ENCODE measurements at places on chromosomes 2 and 18.

DNA sequence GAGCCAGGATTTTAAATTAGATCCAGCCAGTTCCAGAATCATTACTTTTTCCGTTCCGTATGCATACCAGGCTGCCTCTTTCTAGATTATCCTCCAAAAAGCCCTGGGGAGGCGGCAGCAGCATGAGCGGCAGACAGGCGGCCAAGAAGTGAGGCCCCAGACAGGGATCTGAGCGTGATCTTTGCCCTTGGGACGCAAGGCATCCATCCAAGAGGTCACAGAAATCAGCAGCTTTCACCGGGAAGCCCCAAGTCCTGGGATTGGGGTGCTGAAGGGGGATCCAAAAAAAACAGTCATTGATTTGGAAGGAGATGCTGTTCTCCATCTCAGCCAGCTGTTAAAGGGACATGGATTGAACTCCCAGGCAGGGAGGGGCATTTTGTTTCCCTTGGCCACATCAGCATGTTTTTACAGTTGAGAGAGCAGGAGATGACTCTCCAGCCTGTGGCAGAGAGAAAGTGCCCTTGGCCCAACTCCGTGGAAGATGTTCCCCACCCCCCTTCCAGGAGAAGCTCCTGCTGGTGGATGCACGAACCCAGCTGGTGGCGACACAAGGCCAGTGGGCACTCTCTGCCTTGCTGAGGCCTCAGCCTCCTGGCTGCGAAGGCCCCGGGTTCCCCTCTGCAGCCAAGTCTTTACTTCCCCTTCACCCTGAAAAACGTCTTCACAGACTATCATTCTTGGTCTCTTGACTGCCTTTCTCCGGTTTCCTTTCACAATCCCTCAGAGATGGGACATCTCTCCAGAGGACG is 265.6 kb downstream of the ANAPC1 start:
- DNase-seq, result no peak

- DNase-seq, result no peak
These were observed 62.7 kb upstream of the KIF5C start for GRCh38 chr2:148812306-148812705.

- DNase-seq, result no peak
These were observed 51.2 kb downstream of the MTERF4 start for GRCh38 chr2:241050624-241051577.

DNA sequence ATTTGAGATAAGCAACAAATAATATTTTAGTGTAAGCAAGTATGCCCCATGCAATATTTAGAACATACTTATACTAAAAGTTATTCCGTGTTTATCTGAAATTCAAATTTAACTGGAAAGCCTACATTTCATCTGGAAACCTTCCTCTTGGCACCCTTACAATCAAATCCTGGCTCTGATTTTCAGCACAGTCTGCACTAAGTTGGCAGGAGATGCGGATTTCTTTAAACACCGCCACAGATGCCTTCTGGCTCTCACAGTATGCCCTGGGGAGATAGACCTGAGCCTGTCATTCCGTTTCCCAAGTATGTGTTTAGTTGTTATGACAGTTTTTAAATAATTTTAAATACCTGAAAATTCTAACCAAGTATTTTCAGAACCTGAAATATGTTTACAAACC is 7.3 kb upstream of the MLPH start:
- DNase-seq, result no peak

DNA sequence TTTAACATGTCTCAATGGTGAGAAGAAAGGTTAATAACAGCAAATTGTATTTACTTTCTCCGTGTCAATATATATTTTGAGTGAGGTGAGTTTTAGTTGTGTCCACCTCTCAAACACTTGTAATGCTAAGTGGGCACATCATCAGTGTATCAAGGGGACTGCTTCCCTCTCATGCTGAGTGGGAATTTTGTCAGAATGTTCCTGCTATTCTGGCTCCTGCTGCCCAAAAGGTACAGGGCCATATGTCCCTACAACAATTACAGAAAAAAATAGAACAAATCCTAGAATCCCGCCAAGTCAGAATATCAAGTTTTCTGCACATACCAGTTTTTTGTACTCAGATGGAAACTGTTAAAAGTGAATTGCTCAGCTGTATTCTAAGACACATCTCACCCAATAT is 5.4 kb upstream of the CERKL start:
- no peak for DNase-seq

DNA sequence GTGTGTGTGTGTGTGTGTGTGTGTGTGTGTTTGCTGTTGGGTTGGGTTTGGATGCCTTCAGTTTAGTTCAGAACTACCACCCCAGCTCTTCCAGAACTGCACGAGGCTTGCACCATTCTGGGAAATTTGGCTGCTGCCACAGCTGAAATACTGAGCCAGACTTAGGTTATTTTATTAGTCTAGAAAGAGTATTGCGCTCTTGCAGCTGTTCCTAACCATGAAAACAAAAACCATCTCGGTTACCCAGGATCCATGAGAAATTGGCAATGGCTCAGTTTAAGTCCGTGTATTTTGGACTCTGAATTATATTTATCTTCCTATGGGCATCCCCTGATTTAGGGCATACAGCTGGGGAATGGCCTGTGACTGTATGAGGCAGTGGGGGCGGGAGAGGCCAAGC is 83.2 kb downstream of the TANC1 start:
- DNase-seq, result no peak

- no peak for DNase-seq
These were observed 36.7 kb upstream of the AGPS start for GRCh38 chr2:177355874-177356273.

DNA sequence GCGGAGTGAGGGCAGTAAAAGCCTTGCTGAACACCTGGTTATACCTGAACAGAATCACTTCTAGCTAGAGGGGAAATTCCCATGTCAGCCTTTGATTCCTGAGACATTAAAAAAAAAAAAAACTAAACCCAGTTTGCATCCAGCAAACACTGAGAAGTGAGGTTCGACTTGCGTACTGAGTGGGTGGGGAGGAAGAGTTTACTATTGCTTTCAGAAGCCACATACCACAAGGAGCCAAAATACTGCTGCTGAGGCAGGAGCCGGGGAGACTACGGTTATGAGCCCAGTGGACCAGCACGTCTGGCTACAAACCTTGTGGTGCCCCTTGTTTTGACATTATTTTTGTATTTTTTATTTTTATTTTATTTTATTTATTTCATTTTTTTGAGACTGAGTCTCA is 2.7 kb downstream of the COLEC11 start:
- no peak for DNase-seq

- DNase-seq, result no peak
These were observed 5.4 kb upstream of the IL1RL2 start for GRCh38 chr2:102181376-102181775.

- no peak for DNase-seq
These were observed 828.0 kb downstream of the SLC4A3 start for GRCh38 chr2:220455351-220455990.

GRCh38 chr2:143730155-143730952 is 601.1 kb downstream of the ARHGAP15 start:
- no peak for DNase-seq

DNA sequence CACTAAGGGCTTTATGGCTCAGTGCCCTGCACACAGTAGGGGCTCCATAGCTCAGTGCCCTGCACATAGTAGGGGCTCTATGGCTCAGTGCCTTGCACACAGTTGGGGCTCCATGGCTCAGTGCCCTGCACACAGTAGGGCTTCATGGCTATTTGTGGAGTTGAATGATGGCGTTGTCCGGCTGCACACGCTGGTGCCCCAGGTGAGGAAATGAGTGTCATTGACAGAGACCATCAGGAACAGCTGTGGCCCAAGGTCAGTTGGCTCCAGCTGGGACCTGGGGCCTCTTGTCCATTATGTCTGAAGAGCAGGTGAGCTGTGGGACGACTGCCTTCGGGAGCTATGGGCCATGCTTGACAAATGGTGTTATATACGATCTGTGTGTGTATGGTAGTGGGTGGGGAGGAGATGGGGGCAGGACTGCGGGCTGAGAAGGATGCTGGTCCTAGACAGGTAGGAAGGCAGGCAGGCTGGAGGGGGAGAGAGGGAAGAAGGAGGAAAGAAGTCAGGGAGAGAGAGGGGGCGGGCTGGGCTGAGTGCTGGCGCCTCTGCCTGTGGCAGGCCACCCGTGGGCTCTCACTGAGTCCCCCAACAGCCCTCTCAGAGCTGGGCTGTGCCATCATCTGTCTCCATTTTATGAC is 130.6 kb downstream of the CLIP4 start:
- DNase-seq, result no peak

DNA sequence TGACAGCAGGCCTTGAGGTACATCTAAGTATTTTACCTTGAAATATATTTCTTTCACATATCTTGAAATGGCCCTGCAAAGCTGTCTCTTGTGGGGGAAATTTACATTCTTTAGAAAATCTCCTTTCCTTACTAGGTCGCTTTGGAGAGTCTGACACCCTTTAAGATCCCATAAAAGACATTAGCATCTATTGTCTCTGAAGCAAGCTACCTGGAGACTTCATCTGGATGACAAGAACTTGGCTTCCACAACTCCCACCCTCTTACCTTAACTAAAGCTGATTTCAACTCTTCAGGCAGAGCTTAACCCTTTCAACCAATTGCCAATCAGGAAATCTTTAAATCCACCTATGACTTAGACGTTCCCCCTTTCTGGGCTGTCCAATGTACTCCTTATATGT is 219.3 kb downstream of the PIEZO2 start:
- no peak for DNase-seq

GRCh38 chr2:165911231-165911630 is 42.3 kb downstream of the TTC21B start:
- no peak for DNase-seq

- no peak for DNase-seq
These were observed 68.1 kb downstream of the CLHC1 start for GRCh38 chr2:55163941-55164390.

DNA sequence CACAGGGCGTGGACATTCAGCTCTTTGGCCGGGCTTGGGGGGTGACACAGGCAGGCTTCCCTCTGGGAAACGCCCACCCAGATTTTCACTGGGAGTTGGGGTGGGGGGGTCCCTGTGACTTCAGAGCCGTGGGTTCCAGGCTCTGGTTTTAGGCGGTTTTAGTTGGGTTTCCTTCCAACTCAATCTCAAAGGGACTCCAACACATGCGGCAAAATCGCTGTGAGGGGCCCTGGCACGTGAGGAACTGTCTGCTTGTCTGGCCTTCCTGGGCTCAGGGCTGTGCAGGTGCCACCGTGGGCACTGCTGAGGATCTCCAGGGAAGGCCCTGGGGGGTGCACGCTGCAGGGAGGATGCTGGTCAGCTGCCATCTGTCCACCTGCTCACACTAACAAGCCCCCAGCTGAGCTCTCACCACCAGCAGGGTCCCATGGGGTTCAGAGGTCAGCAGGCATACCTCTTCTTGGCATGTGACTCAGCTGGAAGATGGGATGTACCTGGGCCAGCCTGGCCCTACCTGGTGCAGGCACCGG is 11.7 kb downstream of the HS6ST1 start:
- no peak for DNase-seq

DNA sequence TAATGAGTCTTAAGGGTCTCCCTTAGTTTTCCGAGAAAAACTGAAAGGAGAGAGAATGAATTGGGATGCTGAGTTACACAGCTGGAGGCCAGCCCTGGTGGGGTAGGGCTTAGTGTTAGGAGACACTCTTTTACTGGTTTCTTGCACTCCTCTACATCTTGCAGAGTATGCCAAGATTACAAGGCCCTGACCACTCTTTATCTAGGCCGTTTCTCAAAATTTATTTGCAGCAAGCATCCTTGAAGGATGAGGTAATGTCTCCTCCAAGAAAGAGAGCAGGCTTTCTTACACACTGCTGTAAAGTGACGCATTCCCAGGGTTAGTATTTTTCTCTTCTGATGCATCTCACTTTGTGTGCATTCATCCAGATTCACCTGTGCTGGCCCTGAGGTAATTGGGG is 166.2 kb downstream of the TDRD15 start:
- DNase-seq, result no peak

DNA sequence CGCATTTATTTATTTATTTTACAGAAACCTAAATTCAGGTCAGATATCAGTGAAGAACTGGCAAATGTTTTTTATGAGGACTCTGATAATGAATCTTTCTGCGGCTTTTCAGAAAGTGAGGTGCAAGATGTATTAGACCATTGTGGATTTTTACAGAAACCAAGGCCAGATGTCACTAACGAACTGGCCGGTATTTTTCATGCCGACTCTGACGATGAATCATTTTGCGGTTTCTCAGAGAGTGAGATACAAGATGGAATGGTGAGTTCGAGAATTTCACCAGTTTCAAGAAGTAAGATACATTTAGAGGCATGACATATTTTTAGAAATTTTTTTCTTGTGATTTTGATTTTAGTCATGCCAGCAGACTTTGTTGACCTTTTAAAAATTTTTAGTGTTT is 4.6 kb downstream of the CDCA7 start:
- no peak for DNase-seq

DNA sequence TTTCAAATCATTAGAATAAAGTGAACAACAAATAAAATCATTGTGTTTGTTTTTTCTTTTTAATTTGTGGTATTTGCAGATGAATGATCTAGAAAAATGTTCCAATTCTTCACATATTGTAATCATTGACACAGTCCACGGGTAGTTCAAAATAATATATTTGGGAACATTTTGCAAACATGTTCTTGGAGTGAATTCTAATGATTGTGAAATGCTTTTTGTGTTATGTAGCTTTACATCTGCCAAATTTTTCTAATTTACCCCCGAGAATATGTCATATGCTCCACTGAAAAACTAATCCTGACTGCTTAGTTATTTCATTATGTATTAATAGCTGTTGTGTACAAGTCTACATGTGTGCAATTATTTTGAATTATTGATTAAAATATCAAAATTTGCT is 1468.4 kb upstream of the NXPH2 start:
- DNase-seq, result no peak

DNA sequence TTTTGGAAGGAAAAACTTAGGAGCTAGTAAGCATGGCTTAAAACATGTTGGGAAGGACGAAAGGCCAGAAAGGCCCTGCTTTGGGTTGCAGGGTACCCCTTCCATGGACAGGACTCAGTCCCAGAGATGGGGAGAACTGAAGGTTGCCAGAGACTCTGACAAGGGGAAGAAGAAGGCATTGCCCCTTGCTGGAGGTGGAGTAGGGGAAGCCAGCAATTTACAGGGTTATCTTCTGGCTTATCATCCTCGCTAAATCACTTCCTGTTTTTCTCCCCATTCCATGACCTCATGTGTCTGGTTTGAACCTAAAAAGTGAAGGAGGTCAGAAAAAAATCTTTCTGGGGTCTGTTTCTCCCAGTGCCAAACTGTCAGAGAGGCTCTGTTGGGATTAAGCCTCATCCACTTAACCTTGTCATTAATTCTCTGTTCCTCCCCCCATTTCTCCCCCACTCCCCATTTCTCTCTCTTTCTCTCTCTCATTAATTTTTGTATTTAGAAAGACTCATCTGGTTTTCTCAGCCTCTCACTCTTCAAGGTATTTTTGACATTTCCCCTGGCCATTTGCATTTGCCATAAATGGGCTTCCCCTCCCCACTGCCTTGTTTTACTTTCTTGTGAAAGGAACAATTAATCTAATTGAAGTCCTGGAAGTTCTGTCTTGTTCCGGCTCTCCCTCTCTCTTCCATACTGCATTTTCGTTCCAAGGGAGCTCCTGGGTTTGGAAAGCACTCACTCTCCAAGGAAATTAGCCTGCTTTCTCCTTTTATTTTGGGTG is 17.4 kb downstream of the NRP2 start:
- no peak for DNase-seq

DNA sequence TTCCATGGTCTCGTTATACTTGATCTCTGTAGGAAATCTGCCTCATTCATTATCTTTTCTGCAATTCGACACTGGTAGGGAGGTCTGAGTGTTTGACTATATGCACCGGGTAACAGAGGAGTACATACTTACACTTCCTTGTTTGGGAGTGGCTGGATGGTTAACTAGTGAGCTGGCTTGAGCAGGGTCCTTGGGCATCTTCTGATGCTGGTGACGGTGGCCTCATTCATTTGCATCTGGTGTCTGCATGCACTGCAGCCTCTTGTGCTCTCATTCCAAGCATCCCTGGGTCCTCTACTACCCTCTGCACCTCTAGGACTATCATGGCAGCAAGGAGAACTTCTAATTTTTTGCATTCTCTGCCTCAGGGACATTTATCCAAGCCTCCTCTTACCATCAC is 100.0 kb upstream of the TCF4 start:
- no peak for DNase-seq

All from effector CD4-positive, alpha-beta T cell (primary cell).